Urinary bladder (tissue), 4 donors: ENCODE measurements at places on chromosomes 2 and 18. TPM values are rescaled to one million over a fixed set of nuclear protein-coding genes. Genes with fewer than 3 reads are reported as not detected.

TEKT4 gene
- not detected for polyA plus RNA-seq

UCN gene
- 1.5 TPM for polyA plus RNA-seq

NGEF gene
- 4.2 TPM for polyA plus RNA-seq

ALPG gene
- not detected for polyA plus RNA-seq

IL18RAP gene
- 0.41 TPM for polyA plus RNA-seq

HRH4 gene
- polyA plus RNA-seq, result 0.05 TPM

RTP5 gene
- 0.06 TPM for polyA plus RNA-seq

BOLL gene
- polyA plus RNA-seq, result not detected

GAREM1 gene
- polyA plus RNA-seq, result 3.8 TPM
